ENCODE measurements at places on chromosomes 5 and 9.

DNA sequence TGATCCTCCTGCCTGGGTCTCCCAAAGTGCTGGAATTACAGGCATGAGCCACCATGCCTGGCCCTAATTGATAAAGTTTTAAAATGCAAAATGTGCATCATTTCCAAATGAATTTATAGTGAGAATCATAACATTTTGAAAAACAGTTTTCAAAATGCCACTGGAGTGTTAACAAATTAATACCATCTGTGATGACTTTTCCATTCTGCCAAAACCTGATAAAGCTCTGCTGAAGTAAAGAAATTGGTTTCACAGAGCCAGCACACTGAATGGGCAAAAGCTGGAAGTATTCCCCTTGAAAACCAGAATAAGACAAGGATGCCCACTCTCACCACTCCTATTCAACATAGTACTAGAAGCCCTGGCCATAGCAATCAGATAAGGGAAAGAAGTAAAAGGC, 89.6 kb downstream of the MUSK start:
- no peak for DNase-seq

DNA sequence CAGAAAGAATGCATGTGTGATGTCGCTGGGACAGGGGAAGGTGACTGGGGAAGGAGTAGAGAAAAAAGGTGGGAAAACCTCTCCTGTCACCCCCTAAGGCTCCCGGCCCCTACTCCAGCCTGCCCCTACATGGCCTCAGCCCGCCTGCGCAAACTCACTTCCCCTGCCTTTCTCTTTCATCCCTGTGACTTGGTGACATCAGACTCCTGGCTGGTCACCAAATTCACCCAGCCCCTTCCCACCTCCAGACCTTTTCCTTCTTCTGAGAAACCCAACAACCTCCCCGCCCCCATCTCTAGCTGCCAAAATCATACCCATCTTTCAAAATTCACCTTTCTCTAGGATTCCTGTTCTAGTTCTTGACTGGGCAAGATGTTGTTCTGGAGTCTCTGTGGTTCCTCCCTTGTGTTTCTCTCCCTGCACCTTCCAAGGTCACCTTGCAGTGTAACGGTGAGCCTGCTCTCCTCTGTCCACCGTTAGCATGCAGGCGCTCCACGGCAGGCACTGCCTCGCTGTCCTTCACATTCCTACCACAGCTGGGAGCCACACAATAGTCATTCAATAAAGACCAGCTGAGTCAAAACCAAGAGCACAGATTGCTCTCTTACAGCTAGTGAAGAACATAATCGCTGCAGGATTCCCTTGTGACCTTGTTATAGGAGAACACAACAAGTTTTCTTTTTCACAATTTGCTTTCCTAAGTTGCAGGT, 134.5 kb downstream of the FANCC start:
- DNase-seq, result no peak

DNA sequence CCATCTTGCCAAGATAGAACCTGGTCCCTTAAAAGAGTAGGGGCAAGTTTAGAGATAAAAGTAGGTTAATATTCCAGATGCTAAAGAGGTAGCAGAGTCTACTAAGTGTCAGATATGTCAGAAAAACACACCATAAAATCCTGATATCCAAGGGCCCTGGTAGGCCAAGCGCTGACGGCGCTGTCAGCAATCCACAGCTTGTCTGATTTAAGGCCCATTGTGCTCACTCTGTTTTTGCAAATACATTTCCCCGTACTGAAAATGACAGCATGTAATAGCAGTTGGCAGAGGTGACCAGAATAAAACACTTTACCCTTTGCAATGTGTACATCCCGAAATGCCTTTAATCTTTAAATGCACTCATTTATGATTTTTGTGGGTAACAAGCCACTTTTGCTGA, 9.9 kb upstream of the NUDT12 start:
- DNase-seq, result no peak

GRCh38 chr5:111855356-111855755, 98.4 kb upstream of the NREP start:
- DNase-seq, result no peak

DNA sequence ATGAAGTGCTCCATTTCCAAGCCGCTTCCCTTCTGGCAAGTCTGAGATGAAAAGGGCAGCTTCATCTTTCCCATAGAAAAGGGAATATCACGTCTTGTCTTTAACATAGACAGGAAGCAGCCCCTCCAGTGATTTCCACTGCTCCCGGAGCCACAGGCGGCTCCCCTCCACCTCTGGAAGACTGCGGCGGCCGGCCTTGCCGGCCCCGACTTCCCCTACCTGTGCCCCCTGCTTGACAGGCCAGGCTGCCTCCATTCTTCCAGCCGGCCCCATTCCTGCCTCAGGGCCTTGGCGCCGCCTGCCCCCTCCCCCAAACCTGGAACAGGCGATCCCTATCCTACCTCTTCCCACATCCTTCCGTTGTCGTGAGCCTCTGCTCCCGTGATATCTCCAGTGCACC, 141.8 kb downstream of the ZNF354C start:
- no peak for DNase-seq

DNA sequence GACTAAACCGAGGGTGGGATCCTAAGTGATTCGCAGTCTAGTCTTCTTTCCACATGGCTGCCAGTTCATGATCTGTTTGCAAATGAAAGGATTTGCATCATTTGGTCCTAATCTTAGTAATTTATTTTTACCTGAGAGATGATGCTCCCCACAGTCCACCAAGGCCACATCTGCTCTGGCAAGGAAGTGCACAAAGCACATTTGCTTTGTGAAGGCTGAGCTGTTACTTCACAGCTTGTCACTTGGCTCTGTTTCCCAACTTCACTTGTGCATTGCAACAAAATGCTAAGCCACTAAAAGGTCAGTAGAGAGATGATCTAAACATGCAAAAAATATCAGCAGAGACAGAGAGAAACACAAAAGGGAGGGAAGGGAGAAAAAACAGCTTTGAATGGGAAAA, 128.5 kb upstream of the VLDLR start:
- DNase-seq, result peak; percentile 38

- DNase-seq, result no peak
Measured at GRCh38 chr5:139761501-139761900, 34.1 kb upstream of the PSD2 start.

- peak; percentile 78 for DNase-seq
Measured at GRCh38 chr5:95081500-95081960, 203.4 kb downstream of the MCTP1 start.

- DNase-seq, result peak; percentile 87
Measured at GRCh38 chr9:20355022-20355421, 267.3 kb downstream of the MLLT3 start.

GRCh38 chr9:120712539-120713031, 1.7 kb downstream of the MEGF9 start:
- DNase-seq, result no peak

- no peak for DNase-seq
Measured at GRCh38 chr5:61412361-61412760, 80.3 kb downstream of the ZSWIM6 start.

GRCh38 chr5:177233206-177233605, 70.3 kb downstream of the RAB24 start:
- DNase-seq, result no peak

- no peak for DNase-seq
Measured at GRCh38 chr5:124980163-124980941, 233.9 kb upstream of the ZNF608 start.

GRCh38 chr5:1515311-1515920, 8.3 kb downstream of the LPCAT1 start:
- DNase-seq, result no peak

- no peak for DNase-seq
Measured at GRCh38 chr5:33305572-33305971, 135.2 kb upstream of the TARS1 start.

DNA sequence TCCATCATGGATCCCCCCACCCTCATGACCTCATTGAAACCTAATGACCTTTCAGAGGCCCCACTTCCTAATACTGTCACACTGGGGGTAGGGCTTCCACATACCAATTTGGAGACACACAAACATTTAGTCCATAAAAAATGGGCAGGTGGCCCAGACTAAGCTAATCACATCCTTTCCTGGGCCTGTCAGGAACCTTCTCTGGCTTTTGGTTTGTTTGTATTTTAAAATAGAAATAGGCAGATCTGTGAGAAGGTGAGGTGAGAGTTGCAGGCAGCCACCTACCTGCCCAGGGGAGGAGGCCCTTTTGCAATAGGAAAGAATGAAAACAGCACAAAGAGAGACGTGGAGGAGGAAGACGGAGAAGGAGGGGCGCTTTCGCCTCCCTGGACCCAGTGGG, 90.2 kb upstream of the BOD1 start:
- peak; percentile 17 for DNase-seq

- peak; percentile 1 for DNase-seq
Measured at GRCh38 chr9:1869843-1870242, 145.3 kb upstream of the SMARCA2 start.

DNA sequence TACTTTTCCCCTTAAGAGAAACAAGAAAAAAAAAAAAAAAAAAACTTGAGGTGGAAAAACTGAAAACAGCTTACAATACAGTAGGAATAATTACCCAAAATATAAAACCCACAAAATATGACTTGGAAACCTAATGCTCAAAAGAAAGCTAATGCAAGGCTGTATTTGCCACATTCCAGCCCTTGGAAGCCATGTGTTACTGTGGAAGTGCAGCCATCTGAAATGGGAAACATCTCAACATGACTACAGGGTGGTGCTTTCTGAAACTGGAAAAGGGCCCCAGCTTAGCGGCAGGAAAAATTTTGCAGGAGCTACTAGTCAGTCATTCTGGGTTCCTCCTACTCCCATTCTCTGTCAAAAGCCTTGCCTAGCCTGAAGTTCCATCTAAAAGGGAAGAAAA, 20.4 kb downstream of the CDK5RAP2 start:
- DNase-seq, result no peak

- DNase-seq, result no peak
Measured at GRCh38 chr5:154768207-154768606, 13.0 kb downstream of the LARP1 start.

DNA sequence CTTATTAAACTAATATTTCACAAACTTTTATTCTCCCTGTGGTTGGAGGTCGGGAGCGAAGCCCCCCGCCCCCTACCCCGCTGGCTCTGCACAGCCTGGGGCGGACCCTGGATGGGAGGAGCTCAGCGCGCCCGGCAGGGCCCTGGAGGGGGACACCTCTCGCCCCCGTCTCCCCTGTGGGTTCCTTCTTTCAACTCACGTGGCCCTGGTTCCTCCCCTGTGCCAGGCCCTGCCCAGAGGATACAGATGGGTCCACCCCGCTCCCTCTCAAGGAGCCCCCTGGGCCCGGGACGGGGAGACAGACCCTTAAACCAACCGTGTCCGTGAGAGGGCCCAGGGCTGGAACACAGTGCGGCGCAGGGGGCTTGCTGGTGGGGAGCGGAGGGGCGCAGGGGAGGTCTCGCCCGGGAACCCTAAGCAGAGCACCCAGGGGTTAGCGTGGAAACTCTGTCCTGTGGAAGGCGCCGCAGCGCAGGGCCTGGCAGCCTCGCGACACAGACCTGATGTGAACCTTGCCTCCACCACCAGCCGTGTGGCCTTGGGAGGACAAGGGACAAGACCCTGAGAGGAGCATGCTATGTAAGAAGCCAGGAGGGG, 103.7 kb upstream of the MVB12B start:
- no peak for DNase-seq

DNA sequence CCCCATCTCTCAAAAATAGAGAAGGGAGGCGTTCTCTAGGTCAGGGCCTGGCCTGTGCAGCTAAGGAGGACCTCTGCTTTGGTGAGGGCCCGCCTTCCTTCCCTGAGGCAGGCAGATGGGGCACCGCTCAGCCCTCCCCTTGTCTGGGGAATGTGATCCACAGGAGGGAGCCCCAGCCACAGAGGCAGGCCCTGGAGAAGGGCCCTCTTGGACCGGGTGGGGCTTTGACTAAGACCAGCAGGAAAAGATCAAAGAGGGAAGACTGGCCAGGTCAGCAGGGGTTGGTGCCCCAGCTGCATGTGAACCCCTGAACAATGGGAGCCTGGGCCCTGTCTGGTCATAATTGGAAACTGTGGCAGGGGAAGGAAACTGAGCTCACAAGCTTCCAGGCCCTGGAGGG, 21.9 kb downstream of the PTPA start:
- DNase-seq, result no peak

- DNase-seq, result peak; percentile 52
Measured at GRCh38 chr5:36576721-36577120, 29.7 kb upstream of the SLC1A3 start.

GRCh38 chr9:127519301-127520166, 68.2 kb downstream of the LRSAM1 start:
- peak; percentile 95 for DNase-seq
